ENCODE measurements at places on chromosomes 6 and 20.

DNA sequence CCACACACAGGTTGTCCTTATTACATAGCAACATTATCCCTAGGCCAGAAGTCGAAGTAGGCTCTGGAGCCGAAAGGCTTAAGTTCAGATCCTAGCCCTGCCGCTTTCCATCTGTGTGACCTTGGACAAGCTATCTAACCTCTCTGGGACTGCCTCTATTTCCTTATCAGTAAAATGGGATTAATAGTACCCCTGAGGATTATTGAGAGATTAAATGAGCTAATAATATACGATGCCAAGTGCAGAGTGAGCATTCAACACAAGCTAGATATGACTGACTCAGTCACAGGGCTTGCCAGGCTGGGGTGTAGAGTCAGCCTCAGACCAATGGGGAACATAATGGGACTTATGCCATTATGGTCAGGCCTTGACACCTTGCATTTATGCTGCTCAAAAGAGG is 8.9 kb upstream of the SPATA2 start:
- DNase-seq = no peak

- no peak for DNase-seq
Observed at GRCh38 chr20:60056407-60057122, 98.3 kb downstream of the CDH26 start.

GRCh38 chr6:37396571-37397180 is 36.3 kb upstream of the CMTR1 start:
- DNase-seq = no peak

GRCh38 chr20:62710886-62711702 is 2.5 kb downstream of the NTSR1 start:
- peak; percentile 17 for DNase-seq

- DNase-seq = no peak
Observed at GRCh38 chr6:132466952-132467351, 46.0 kb downstream of the STX7 start.

GRCh38 chr20:59977086-59977485 is 18.9 kb downstream of the CDH26 start:
- DNase-seq = no peak

DNA sequence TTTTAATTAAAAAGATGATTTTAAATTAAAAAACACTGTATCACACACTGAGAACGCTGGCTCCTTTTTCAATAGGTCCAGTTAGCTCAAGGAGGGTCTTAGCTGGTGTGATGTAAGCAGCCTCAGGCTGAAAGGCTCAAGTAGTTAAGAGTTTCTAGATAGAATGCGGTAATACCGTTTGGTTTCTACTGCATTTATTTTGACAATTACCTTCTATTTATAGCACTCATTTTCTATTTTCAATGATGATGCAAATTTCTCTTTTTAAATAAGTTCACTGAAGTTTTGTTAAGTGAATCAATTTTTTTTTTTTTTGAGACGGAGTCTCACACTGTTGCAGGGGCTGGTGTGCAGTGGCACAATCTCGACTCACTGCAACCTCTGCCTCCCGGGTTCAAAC is 87.1 kb downstream of the PREX1 start:
- DNase-seq = no peak

- DNase-seq = no peak
Observed at GRCh38 chr20:19411811-19412210, 199.4 kb downstream of the SLC24A3 start.

DNA sequence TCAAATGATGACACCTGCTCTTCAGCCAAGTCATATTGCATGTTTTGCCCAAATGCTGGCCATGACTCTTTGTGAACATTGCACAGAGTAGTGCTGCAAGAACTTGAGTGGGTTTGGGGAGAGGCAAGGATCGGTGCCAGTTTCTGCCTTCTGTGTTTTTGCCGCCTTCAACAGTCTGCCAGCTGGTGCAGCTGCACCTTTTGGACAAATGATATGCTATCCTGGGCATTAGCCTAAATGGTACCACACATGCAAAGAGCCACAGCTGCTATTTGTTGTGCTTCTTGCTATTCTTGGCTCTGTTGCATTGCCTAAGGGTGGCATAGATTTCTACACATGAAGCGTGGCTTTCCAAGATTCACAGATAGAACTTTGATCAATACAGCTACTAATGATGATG is 189.0 kb upstream of the CCN2 start:
- DNase-seq = no peak

GRCh38 chr20:32777177-32777956 is 15.2 kb downstream of the DNMT3B start:
- DNase-seq = no peak

DNA sequence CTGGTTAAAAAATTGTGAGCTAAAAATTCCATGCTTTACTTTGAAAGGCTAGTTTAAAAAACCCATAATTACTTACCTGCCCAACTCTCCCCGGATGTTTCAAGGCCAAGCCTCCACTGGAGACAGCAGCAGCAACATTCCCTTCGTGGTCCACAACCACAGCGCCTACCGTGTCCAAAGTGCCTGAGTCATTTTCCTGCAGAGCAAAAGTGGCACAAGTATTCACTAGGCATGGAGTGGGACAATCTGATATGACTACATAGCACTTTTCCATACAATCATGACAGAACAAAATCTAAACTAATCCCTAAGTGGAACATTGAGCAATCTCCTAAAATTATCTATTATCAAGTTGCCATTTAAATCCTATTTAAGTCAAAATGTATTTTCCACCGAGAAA is 104.8 kb downstream of the TASP1 start:
- no peak for DNase-seq

DNA sequence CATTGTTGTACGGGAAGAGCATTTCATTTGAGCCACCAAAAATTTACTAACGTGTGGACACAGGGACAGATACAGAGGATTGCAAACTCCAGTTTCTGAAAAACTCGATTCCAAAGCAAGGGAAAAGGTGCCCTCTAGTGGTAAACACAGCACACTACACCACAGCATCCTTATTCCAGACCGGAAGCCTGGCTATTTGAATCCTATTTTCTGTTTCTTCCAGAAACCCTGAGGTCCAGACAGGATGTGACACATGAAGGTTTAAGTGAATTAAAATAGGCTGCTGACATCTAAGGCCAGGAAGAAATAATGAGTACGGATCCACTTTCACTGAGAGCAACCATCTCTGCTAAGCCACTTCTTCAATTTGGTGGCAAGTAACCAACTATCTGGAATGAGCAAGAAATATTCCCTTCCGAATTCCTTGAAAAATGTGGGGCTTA is 31.8 kb upstream of the GMPR start:
- DNase-seq = peak; percentile 4

DNA sequence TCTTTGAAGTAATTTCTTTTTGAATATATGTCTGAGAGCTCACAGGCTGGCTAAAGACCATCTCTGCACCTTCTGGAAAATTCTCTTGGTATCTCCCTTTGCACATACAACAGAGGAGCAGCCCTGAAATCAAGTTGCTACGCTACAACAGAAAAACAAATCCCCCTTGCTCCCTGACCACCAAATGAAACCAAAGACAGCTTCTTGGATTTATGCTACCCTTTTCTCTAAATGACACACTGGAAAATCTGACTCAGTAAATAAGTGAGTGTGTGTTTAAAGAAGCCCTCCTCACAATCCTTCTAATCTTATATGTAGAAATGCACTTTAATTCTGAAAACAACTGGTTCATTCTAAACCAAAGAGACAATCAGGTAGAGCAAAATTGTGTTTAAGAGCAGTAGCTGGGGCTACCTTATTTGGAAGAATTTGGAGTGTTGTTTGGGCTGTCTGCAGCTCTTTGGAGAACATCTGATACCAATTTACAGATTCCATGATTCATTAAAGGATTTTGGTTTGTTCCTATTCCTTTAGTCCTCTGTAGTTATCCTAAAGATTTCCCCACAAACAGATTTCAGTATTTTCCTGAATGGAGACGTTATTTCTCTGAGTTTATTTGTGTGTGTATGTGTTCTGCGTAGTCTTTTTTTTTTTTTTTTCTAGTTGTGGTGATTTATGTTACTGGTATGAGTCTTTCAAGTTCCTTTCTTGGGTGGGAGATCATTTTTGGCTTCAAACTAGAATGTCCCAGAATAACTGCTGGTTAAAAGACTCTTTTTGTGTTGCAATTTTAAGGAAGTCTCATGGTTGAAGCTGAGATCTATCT is 36.4 kb upstream of the UTRN start:
- no peak for DNase-seq

DNA sequence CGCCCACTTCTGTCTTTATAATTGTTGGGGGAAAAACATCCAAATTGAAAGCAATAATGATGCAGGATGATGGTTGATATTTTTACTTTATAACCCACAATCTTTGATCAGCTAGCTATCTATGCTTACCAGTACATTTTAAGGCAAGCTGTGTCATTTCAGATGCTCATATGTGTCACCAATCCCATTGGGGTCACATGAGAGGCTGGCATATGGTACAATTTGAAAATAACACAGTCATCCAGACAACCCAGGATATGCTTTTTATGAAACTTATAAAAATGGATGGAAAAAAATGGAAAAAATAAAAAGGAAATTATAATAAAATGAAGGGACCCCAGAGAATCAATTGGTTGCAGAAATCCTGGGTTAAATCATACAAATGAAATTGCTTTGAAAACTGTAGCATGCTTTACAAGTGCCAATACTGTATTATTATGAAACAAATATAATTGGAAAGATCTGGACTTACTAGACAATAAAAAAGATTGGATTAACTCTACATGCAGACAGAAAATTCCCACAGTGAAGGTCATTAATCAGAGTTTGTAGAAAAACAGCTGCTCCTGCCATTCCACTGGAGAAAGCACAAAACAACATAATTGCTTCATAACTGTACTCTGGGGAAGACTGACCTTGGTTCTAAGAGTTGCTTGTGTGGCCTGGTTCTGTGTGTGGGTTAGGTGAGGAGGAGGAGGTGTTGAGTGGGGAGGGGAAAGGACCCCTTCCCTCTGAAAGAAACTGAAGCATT is 13.3 kb upstream of the PRIM2 start:
- no peak for DNase-seq

DNA sequence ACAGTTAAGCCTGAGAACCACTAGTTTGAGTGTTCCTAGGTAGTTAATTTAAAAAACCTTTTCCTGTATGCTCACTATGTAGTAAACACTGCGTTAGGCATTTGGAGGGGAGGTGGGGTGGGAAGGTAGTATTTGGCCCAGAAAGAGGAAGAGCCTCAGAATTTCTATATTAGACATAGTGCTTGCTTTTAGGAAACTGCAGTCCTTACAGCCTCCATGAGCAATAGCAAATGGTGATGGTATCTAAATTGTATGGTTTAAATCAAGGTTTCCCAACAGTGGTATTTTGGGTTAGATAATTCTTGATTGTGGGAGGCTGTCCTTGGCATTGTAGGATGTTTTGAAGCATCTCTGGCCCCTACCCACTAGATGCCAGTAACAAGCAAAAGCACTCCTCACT is 61.5 kb upstream of the RIPOR2 start:
- DNase-seq = no peak

- no peak for DNase-seq
Observed at GRCh38 chr6:105882121-105882803, 203.9 kb upstream of the PRDM1 start.

DNA sequence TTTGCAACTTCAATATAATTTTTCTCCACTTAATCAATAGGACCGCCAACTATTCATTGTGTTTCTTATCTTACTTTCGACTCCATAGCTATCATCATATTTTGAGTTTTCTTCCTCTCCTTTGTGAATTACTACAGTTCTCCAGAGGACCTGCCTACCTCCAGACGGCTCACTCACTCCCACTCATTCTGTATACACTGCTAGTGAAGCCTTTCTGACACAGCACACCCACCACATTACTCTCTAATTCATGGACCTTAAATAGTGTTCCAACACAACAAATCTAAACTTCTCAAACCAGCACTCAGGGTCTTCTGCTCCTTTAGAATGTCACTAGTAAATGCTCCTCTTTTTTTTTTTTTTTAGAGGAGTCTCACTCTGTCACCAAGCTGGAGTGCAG is 23.8 kb downstream of the FKBP5 start:
- DNase-seq = no peak

DNA sequence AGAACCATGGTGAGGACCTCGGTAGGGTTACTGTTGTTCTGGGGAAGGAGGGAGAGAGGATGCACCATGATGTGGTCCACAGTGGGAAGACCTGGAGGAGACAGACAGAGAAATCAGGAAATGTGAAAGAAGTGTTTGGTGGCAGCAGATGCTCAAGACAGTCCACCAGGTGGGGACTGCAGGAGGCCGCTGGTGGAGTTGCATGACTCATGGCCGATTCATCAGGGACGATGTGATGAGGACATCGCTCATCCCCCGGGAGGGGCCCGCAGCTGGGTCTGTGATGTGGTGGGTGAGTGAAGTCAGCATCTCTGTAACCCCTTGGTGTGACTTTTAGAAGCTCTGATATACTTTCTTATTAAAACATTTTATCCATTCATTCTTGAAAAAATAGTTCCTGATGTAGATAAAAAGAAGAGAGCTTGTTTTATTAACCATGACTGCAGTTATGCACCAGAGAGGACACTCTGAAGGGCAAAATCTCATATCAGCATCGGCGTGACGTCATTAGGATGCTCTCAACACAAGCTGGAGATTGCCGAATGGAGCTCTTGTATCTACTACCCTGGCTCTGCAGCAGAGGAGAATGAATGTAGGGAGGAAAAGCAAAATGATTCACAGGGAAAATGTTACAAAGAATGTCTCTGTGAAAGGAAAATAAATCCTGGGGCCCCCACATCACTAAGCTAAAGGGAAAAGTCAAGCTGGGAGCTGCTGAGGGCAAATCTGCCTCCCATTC is 71.2 kb downstream of the RAMACL start:
- DNase-seq = peak; percentile 27

GRCh38 chr20:1952737-1953530 is 40.9 kb downstream of the PDYN start:
- DNase-seq = no peak

GRCh38 chr6:12269110-12269509 is 21.1 kb upstream of the EDN1 start:
- DNase-seq = no peak

- no peak for DNase-seq
Observed at GRCh38 chr20:34143951-34144350, 31.9 kb upstream of the EIF2S2 start.

DNA sequence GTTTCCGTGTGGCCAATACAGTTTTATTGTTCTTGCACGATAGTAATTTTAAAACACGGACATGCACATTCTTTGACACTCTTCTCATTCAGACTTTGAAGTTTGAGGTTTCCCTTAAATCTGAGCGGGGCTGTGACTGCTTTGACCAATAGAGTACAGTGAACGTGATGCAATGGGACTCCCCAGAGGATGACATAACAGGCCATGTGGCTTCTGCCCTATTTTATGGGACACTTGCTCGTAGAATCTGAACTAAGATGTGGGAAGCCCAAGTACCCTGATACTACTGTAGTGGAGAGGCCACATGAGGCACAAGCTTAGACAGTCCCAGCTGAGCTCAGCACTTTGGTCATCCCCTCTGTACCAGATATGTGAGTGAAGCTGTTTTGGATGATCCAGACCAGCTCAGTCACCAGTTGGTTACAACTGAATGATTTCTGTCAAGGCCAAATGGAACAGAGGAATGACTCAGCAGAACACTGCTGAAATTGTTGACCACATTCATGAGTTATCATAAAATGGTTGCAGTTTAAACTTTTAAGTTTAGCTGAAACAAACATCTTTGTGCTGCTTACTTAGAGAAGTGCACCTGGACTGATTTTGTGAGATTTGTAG is 279.4 kb downstream of the RFPL4B start:
- DNase-seq = no peak

- no peak for DNase-seq
Observed at GRCh38 chr6:102223942-102224341, 830.4 kb downstream of the GRIK2 start.
